ENCODE measurements at places on chromosomes 7 and 10. TPM values are rescaled to one million over a fixed set of nuclear protein-coding genes. Genes with fewer than 3 reads are reported as not detected.

Gene SFXN2
- total RNA-seq: 7.4 TPM

Gene SEMA3E
- 0.32 TPM for total RNA-seq

Gene PRSS37
- not detected for total RNA-seq

Gene CFAP70
- 0.25 TPM for total RNA-seq

Gene PLEKHS1
- total RNA-seq: not detected

Gene AKR1C4
- not detected for total RNA-seq

Gene H2BK1
- total RNA-seq: not detected

Gene ECHDC3
- 2.1 TPM for total RNA-seq

Gene CCDC172
- total RNA-seq: not detected

Gene ZNF853
- total RNA-seq: 1.9 TPM

Gene TMEM72
- total RNA-seq: not detected

Gene EFCAB10
- total RNA-seq: 0.25 TPM

Gene OPALIN
- total RNA-seq: not detected

Gene TDRD1
- not detected for total RNA-seq

Gene CEP55
- 28.9 TPM for total RNA-seq

Gene CTAGE8
- not detected for total RNA-seq

Gene COL17A1
- 0.88 TPM for total RNA-seq

Gene AKR1B15
- not detected for total RNA-seq

Gene TMEM184A
- total RNA-seq: not detected

Gene CYP2C19
- total RNA-seq: not detected

Gene PRKRIP1
- total RNA-seq: 10.7 TPM

Gene SLC16A12
- total RNA-seq: not detected

Gene SYNPO2L
- not detected for total RNA-seq

Gene ZNF467
- total RNA-seq: 2.7 TPM

Gene BLNK
- total RNA-seq: not detected

Gene TRPV5
- total RNA-seq: not detected

Gene PIK3CG
- 5.3 TPM for total RNA-seq

Gene DBF4
- 16.5 TPM for total RNA-seq

Gene GSAP
- 4.0 TPM for total RNA-seq

Measured in bladder microvascular endothelial cell (primary cell).